A549 treated with dexamethasone at 1 μM for 4 hours (cell line): ENCODE measurements at places on chromosomes 3 and 15. TPM values are rescaled to one million over a fixed set of nuclear protein-coding genes. Genes with fewer than 3 reads are reported as not detected.

FRMD5 gene
- total RNA-seq = 1.8 to 2.3 TPM (median 2.0 TPM) in 5 replicates

FAM219B gene
- total RNA-seq = 24.8 to 36.0 TPM (median 31.9 TPM) in 5 replicates

FSIP1 gene
- total RNA-seq = 0.58 to 1.2 TPM (median 0.95 TPM) in 5 replicates

SLC28A2 gene
- total RNA-seq = not detected in 5 replicates

PCNP gene
- total RNA-seq = 102 to 131 TPM (median 111 TPM) in 5 replicates

CX3CR1 gene
- total RNA-seq = 0.04 to 0.07 TPM (median 0.06 TPM) in 5 replicates

TTLL13 gene
- 0.09 to 0.25 TPM (median 0.12 TPM) in 5 replicates for total RNA-seq

MCF2L2 gene
- total RNA-seq = 0.19 to 0.69 TPM (median 0.26 TPM) in 5 replicates

KAT2B gene
- 5.4 to 9.4 TPM (median 7.6 TPM) in 5 replicates for total RNA-seq

LTF gene
- total RNA-seq = not detected in 5 replicates

IL17RD gene
- 0.62 to 1.3 TPM (median 1.2 TPM) in 5 replicates for total RNA-seq

ZBBX gene
- total RNA-seq = not detected in 5 replicates

FEM1B gene
- total RNA-seq = 18.3 to 35.1 TPM (median 27.3 TPM) in 5 replicates

GABRR3 gene
- total RNA-seq = not detected in 5 replicates

ISL2 gene
- 2.4 to 4.5 TPM (median 3.5 TPM) in 5 replicates for total RNA-seq

AGTR1 gene
- 0.56 to 0.79 TPM (median 0.72 TPM) in 5 replicates for total RNA-seq

PLA2G4F gene
- total RNA-seq = 0.03 to 0.06 TPM in 2 of 5 replicates, not detected in the others
